ENCODE measurements at places on chromosomes 16 and 17.
A peak's percentile ranks its signal among the peaks of the same experiment; 100 is the strongest.

DNA sequence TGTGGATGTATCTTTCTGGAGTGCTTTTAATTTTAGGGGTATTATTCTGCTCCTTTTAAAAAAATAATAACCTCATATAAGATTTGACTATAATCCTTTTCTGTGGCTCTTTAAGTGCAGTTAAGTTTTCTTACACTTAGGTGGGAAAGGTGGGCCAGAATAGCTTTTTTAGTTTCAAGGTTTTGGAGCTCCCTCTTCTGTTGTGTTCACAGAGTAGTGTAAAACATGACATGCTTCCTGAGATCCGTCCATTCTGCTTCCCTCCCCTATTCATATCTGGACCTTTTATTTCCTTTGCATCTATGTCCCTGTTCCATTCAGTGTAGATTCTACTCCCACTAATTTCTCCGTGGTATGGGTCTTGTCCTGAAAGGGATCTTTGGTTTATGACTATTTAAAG, 12.8 kb downstream of the LRRC36 start:
- no peak for DNase-seq

GRCh38 chr16:85445779-85446222, 167.3 kb upstream of the GSE1 start:
- DNase-seq: peak; percentile 98

GRCh38 chr17:17701658-17702057, 20.4 kb downstream of the RAI1 start:
- DNase-seq: no peak

- DNase-seq: peak; percentile 12
These were observed 2.3 kb downstream of the TOP2A start for GRCh38 chr17:40415390-40415789.

DNA sequence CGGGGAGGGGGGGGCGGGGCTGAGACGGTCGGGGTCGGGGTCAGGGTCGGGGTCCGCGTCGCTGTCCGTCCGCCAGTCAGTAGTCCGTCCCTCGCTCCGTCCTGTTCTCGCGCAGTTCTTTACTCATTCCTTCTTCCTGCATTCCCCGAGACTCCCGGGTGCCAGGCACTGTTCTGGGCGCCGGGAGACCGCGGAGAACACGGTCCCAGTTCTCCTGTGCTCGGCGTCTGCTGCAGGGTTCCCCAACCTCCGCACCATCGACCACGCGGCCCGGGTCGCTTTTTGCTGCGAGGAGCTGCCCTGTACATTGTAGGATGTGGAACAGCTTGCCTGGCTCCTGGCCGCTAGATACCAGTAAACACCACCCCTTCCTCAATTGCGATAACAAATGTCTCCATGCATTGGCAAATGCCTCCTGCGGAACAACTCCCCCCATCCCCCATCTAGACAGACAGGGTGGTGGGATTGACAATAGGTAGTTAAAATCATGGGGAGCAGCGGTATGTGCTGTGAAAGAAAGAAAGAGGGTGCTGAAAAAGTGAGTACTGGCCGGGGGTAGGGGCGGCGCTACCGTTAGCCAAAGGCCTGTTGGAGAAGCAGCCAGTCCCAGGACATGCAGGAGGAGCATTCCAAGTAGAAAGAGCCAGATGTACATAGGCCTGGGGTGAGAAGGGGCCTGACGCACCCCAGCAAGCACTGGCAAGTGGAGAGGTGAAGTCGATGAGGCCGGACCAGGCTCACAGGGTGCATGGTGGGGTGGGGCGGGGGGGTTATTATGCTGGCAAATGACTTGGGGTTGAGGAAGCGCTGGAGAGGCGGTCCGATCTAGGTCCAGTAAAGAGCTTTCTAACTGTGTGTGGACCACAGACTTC, 631 bp downstream of the TRAF7 start:
- DNase-seq: no peak

DNA sequence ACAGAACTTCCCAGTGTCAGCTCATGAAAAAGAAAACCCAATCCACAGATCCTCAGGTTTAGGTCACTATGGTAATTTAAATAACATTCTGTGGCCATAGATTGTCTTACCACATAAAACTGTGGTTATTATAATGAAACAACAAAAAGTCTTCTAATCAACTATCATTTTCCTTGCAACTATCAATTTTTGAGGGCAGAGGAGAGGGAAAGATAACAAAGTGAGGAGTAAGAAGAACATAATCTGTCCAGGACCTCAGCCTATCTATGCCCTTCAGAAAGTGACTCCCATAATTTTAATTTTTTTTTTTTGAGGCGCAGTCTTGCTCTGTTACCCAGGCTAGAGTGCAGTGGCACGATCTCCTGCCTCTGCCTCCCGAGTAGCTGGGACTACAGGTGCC, 4.0 kb upstream of the GGNBP2 start:
- no peak for DNase-seq

- DNase-seq: no peak
These were observed 37.7 kb upstream of the NUFIP2 start for GRCh38 chr17:29331708-29332085.

DNA sequence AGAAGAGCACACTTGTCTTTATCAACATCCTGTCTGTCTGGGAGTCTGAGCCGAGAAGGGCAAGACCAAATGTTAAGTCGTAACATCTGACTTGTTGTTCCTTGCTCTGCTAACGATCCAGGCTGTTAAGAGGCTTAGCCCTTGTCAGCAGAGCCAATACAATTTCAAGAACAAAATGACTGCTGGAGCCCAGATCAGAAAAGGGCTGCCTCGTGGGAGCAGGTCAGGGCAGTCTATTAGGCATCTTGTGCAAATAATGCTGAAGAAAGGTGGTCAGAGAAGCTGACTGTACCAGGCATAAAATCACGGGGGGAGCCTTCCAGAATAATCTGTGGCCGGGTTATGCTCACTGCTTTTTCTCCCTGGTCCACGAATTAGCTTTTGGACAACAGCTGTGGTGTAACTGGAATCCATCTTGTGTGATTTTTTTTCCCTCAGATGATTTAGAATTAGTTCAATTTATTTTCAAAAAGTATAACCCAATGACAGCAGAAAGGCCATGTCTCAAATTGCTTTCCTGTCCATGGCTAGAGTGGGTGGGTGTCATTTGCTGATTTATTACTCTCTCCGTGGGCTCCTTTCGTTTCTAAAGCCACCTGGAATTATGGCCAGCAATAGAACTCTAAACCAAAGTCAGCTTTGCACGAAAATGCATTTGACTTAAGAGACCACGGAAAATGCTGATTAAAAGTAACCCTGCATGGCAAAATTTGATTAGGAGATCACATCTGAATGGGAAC, 221.1 kb upstream of the HSBP1 start:
- no peak for DNase-seq

DNA sequence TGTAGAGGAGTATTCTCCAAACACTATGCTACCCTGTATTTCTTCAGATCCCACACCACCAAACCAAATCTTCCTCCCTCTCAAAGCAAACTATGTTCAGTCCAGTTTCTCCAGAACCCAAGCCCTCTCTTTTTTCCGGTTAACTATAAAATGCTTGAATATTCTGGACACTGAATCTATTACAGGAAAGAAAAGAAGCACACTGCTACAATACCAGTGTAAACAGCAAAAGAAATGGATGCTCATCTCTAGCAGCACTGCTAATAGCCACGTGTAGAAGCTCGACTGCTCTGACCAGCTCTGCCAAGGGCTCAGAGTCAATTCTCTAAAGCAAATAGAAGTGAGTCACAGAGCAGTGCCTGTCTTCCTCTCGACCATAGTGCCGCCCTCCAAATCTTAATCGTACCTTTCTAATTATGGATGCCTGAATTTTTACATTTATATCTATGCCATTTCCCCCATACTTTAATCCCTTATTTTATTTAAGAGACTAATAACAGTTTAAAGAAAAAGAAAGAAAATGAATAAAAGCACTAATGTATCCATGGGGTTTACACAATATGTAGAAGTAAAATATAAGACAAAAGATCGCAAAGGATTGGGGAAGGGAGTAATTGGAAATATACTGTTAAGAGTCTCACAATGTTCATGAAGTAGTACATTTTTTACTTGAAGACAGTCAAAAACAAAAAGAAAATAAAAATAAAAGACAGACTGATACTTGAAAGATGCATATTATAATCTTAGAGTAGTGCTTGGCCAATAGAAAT, 154.5 kb downstream of the PARN start:
- no peak for DNase-seq

GRCh38 chr17:10171581-10171981, 26.8 kb downstream of the GAS7 start:
- DNase-seq: no peak

DNA sequence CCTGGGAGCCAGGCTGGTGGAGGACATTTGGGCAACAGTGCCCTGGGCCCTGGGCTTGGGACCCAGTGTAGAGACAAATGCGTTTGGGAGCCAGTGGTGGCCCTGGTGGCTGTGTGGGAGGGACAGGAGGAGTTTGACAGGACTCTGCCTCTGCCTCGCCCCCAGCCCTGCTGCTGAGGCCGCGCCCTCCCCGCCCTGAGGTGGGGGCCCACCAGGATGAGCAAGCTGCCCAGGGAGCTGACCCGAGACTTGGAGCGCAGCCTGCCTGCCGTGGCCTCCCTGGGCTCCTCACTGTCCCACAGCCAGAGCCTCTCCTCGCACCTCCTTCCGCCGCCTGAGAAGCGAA, 11.9 kb upstream of the TCAP start:
- no peak for DNase-seq

DNA sequence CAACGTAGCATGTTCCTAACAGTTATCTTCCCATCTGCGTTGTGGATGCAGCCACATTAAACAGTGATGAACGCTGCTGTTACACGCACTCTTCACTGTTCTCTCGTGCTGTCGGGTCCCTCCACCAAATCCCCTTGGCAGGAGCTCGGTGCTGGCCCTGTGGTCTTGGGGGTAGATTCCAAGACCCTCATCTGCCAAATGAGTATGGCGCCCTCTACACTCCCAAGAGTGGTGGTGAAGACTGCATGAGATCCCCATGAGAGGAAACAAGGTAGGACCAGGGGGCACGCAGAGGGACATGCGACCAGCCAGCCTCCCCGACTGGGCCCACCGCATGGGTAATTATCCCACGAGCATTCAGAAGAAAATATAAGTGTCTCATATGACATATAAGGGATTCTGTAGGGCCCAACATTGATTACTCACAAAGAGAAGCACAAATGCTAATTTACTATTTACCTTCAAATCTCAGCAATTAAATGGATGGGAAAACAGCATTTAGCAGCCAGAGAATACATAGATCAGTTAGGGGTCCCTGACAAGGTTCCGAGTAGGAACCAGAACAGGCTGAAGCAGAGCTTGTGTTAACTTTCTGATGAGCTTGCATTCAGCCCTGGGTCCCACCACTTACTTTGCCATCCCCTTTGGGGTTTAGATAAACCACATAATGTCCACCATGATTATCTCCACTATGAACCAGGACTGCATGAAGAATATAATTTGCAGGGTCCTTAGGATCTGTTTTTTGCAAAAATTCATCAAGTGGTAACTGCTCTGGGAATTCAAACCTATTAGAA, 23.8 kb downstream of the LITAFD start:
- no peak for DNase-seq

DNA sequence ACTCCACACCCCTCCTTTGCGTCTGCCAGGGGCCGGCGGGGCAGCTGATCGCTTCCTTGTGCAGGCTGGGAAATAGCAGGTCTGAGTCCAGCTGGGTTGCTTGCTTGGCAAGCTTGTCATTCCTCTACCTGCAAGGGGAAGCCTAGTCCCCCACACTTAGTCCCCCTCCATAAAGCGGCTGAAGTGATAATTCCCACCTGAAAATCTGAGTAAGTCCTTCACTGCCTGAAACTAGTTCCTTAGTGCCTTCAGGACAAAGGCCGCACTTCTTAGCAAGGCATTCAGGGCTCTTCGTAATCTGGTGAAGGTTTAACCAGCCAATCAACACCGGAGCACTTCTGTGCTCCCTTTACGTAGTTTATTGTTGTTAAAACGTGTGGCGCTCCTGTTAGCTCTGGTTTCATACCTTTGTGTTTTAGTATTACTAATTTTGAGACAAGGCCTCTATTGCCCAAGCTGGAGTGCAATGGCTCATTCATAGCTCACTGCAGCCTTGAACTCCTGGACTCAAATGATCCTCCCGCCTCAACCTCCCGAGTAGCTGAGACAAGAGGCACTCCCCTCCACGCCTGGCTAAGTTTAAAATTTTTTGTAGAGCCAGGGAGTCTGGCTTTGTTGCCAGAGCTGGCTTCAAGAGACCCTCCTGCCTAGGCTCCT, 817 bp downstream of the PSKH1 start:
- no peak for DNase-seq

- no peak for DNase-seq
These were observed 1.8 kb upstream of the HOXB4 start for GRCh38 chr17:48579760-48580554.

- no peak for DNase-seq
These were observed 11.2 kb downstream of the CORO6 start for GRCh38 chr17:29611351-29612093.

- DNase-seq: no peak
These were observed 35.5 kb upstream of the METTL16 start for GRCh38 chr17:2547176-2547575.

DNA sequence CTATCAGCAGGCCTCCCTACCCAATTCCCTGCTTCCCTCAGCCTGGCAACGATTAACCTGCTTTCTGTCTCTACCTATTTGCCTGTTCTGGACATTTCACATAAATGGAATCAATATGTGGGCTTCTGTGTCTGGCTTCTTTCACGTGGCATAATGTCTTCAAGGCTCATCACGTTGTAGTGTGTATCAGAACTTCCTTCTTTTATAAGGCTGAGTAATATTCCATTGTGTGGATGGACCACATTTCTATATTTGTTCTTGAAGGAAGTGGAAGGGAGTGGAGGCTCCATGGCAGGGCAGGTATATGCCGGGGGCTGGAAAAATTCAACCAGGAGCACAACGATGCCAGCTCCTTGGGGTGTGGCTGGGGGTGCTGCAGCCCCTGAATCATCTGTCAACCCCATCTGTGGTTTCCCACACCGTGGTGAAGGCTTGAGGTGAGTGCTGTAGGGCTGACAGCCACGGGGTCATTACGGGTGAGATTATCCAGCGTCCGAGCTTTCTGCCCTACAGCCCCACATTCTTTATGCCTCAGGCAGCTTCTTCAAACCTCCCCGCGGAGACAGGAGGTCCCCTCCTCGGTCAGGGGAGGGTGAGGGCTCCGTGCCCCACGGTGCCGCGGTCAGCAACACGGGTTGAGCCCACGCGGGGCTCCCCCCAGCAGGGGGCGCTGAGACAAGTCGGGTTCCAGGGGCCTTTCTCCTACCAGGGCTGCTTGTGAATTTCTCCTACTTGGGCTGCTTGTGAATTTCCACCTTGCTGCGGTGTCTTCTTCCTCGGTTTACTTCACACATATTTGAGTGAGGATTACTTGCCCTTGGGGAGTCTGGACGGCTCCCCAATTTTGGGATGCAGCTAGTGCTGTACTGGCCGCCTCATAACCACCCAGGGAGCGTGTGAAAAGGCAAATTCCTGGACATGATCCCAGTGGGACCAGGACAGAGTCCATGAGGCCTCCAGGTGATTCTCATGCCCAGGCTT, 18.3 kb upstream of the WFIKKN2 start:
- DNase-seq: no peak

GRCh38 chr17:50918071-50918932, 52.1 kb upstream of the TOB1 start:
- no peak for DNase-seq

- peak; percentile 91 for DNase-seq
These were observed 166.4 kb downstream of the CCDC182 start for GRCh38 chr17:57578608-57579225.

DNA sequence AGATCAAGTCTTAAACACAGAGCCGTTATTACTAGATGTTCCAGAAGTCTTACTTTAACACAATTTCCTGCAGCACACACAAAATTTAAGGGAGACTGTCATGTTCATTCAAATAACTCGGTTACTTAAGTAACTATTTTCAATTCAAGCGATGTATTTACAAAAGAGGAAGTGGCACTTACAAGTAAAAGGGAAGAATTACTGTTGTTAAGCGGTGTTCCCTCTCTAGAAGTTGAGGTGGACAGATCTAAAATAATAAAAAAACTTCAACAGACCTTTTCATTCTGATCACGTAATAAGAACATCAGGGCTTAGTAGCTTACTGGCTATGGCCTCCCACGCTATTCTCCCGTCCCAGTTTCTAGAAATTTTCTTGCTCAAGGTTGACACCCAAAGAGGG, 26.2 kb upstream of the TXNDC11 start:
- no peak for DNase-seq

Data from NCI-H1694 (cell line).